Stimulated activated CD8-positive, alpha-beta memory T cell treated with anti-CD3 and anti-CD28 coated beads, Interleukin-12 subunit alpha, Interleukin-12 subunit beta, amount 100 ng/mL, for 4 hours (primary cell): ENCODE measurements at places on chromosomes 7 and 10.

DNA sequence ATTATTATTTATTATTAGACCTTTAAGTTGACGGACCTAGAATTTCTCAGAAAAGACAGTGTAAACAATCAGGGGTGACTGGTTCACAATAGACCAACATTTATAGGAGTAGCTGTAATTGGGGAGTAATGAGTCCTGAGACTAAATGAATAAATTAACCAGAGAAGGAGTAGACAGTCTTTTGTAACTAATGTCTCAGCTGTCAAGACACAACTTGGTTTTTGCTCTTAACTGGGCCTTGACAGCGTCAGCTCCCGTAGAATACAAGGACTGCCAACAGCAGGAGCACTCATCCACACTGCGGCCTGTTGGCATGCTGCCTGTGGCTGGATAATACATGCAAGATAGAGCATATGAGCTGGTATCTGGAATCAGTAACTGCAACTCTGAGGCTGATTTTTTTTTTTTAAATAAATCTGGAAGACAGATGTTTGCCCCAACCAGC lies 123.9 kb downstream of the CACNA2D1 start:
- no peak for DNase-seq

- no peak for DNase-seq
These were observed 397.2 kb downstream of the TCERG1L start for GRCh38 chr10:130914367-130914766.

- DNase-seq: no peak
These were observed 428.9 kb downstream of the PCDH15 start for GRCh38 chr10:54372179-54372578.

DNA sequence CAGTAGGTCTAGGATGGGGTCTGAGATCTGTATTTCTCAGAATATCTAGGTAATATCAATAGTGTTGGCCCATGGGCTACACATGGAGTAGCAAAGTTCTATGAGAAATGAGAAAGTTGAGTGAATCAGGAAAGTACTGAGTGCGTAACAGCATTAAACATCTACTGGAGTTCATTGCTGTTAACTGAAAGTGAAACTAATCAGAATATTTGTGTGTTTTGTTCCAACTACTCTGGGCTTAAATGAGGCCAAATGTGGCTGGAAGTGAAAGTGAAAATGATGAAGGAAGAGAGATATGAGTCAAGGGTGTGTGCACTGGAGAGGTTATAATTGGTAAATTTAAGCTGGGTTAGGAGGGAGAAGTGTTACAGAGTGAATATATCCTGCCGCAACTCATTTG lies 46.5 kb downstream of the TMEM106B start:
- no peak for DNase-seq

DNA sequence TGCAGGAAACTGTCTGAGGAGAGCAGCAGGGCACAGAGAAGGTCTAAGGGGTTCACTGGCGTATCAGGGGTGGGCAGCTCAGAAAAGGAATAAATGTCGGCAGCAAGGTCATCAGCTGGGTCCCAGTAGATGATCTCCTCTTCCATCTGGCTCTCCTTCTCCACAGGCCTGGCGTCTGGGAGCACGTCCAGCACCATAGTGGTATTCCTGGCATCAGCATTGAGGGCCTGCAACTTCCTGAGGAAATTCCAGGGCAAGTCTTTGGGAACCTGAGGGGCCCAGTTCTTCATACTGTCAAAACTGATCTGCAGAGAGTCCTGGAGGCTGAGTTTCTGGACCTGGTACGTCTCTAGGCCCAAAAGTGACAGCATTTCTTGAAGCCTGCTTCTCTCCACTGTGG lies 9.6 kb upstream of the MRPS24 start:
- DNase-seq: no peak

- DNase-seq: peak; percentile 42
These were observed 70.3 kb upstream of the KMT2E start for GRCh38 chr7:104943502-104944343.

DNA sequence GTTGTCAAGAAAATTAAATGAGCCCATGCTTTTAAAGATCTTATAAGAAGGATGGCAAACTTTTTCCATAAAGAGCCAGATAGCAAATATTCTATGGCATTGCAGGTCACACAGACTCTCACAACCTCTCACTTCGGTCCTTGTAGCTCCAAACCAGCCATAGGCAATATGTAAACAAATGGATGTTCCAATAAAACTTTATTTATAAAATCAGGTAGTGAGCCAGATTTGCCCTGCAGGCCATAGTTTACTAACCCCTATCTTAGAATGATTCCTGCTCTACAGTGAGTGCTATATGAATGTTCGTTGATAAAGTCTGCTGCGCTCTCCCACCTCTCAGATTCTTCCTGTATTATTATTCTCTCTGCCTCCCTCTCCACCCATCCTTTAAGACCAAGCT lies 177.7 kb downstream of the KCNMA1 start:
- DNase-seq: no peak

- peak; percentile 48 for DNase-seq
These were observed 760 bp downstream of the CBX3 start for GRCh38 chr7:26202019-26202990.

- DNase-seq: no peak
These were observed 4.8 kb downstream of the FBH1 start for GRCh38 chr10:5894873-5895272.

DNA sequence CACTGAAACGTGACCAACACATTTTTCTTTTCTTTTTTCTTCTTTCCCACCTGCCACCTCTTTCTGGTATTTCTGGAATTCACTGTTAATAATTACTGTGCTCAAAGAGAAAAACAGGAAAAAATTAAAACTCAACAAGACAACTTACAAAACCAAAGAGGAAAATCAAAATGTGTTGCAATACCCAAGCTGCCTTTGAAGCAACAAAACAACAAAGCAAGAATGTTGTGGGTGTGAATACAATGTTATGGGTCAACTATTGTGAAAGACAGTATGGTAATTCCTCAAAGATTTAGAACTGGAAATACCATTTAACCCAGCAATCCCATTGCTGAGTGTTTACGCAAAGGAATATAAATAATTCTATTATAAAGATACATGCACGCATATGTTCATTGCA lies 415.1 kb downstream of the GFRA1 start:
- DNase-seq: no peak

GRCh38 chr7:31747553-31747952 lies 60.5 kb downstream of the PPP1R17 start:
- no peak for DNase-seq

GRCh38 chr10:47101196-47101595 lies 190.0 kb downstream of the PTPN20 start:
- DNase-seq: no peak

GRCh38 chr10:28973309-28973972 lies 296.1 kb downstream of the BAMBI start:
- no peak for DNase-seq

DNA sequence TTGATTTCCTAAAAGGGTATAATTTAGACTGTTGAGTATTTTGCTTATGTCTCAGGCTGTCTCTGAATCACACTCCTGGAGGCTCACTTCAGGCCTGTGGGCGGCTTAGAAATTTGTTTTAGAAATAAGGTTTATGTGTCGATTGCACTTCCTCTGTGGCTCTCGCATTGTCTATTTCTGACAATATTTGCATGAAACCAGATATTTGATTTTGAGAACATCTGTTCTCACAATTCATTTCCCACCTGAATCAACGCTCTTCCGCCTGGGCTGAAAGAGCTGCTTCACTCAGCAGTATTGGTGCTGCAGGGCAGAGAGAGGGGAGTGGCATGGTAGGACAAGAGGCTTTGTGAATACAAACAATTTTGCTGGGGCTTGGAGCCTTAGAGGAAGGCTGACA lies 262.0 kb downstream of the ADRA2A start:
- no peak for DNase-seq

- no peak for DNase-seq
These were observed 133.5 kb upstream of the MBL2 start for GRCh38 chr10:52906046-52906445.

GRCh38 chr7:148963583-148964482 lies 64.5 kb downstream of the PDIA4 start:
- no peak for DNase-seq

DNA sequence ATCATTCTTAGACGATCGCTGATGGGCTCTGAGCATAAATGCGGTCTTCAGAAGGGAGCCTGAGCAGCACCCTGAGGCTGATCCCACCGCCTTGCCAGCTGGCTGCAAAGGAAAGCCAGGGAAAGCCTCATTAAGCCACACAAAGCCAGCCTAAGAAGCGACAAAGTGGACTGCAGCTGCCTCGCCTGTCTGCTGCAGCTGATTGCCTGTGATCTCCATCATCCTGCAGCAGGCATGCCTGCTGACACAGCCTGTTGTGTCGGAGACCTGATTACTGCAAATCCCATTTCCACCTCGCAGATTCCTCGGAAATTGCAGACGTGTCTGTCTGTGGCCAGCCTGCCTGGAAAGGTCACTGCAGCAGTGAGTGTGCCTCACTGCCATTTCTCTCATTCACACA lies 1087.0 kb upstream of the AUTS2 start:
- DNase-seq: no peak

GRCh38 chr10:125333769-125334168 lies 173.4 kb upstream of the CTBP2 start:
- DNase-seq: no peak

GRCh38 chr10:96188421-96188820 lies 58.3 kb downstream of the ZNF518A start:
- DNase-seq: no peak

DNA sequence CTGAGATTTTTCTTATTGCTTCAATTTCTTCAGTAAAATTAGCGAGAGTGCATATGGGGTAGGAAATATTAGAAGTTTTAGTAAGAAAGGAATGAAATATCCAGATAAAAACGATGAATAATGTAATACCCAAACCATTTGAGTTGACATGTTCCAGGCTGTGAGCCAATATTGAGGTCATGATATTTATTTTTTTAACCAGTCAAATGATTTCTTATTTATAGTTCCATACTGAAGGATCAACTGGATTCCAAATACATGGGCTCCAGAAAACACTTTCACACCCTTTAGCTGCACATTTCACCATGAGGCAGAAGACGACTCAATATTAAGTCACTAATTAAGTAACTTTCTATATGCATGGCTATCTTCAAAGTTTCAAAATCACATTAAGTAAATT lies 312.5 kb downstream of the PPP1R3A start:
- no peak for DNase-seq

DNA sequence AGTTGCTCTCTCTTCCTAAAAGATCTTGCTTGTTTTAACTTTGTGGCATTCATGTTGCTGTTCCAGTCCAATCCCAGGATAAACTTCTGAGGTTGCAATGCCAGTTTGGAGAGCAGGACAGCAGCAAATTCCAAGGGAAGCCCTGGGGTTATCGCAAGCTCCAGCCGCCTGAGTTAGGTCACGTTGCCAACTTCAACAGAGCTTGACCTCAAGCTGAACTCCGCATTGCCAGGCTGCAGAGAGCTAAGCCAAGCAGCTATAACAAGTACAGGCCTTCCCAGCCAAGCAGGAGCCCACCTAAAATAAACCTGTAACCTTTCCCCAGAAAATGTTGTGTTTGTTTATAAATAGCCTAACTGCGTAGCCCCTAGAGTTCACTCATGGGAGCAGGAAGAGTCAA lies 138.9 kb upstream of the LYZL1 start:
- no peak for DNase-seq

- no peak for DNase-seq
These were observed 6.2 kb downstream of the SLC26A4 start for GRCh38 chr7:107666790-107667189.

GRCh38 chr7:150845421-150845861 lies 6.9 kb upstream of the AOC1 start:
- no peak for DNase-seq

- DNase-seq: no peak
These were observed 154.0 kb upstream of the AOAH start for GRCh38 chr7:36878288-36878687.

DNA sequence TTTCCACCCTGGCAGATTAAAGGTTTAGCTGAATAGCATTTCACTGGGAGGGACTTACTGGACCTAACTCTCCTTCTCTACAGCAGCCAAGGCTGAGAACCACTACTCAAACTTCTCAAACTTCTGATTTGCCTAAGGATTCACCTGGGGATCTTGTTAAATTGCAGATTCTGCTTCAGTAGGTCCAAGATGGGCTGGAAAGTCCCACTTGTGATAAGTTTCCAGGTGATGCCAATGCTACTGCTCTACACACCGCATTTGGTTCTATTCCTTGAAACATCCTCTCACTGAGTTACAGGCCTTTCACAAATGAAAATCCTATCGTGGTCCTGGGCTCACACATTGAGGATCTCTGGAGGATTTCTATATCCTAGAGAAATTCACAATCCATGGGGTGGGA lies 147.9 kb downstream of the CHCHD3 start:
- no peak for DNase-seq

- DNase-seq: no peak
These were observed 66.1 kb upstream of the AQP1 start for GRCh38 chr7:30845426-30846135.

DNA sequence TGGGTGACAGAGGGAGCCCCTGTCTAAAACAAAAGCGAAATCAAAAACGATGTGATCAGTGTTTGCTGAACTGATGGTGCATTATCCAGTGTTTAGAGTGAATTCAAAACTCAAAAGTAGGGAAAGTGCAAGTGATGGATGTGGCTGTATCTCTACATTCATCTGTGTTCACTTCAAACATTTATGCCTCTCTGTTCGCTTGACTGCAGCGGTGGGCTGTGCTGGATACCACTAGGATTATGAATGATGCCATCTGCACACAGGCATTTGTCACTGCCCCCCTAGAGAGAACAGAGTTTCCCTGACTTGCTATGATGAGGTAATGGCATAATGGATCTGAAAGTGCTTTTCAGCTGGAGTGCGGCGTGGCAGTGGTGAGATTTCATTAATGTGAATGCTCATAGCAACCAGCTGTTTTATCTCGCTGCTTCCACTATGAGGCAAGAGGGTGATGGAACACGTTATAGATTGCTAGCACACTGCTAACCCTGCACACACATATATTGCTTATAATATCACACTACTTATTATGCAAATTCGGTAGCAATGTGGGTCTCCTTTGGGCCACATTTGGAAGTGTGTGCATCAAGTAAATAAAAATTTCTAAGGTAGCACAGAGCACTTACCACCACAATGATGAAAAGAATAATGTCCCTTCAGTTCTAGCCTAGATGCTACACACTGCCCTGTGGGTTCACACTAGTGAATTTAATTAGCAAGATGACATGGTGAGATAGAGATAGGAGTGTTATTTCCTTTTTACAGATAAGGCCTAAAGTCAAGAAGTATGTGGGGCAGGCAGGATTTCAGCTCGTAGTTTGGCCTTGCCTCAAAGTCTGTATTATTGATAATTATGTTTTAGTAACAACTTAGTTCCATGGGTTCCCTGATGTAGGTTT lies 164.7 kb downstream of the CAMK1D start:
- DNase-seq: no peak

DNA sequence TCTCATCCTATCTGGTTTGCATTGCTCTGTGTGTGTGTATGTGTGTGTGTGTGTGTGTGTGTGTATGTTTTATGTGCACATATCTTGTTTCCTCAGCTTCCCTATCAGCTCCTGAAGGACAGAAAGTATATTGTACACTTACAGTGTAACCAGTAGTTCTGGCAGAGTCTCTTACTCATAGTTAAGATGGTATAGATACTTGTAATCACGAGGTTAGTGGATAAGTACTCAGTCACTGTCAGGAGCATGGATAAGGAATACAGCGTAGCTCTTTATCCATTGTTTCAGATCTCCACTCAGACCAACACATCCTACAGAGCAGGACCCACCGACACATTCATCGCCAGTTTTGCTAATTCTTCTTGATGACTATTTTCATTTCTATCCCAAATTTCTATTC lies 275.0 kb downstream of the TSPAN12 start:
- DNase-seq: no peak
